WTC11 (cell line): ENCODE measurements at places on chromosomes 2 and 18.
A peak's percentile ranks its signal among the peaks of the same experiment; 100 is the strongest.

DNA sequence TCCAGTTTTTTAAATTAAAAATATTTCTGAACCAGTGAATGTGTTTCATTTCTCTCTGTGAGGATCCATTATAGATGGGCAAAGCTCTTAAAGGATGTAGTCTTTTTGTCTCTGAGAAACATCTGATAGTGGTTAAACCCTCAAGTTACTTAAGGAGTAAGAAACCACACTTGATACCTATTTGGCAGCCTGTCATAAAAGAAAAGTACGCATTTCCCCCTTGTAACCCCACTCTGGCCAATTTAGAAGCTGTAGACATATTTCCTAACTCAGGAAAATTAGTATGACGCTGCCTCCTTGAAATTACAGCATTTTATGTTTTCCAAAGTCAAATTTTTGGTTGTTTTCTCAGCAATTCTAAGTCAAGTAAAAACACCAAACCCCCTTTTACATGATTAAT lies 2.0 kb downstream of the STAT4 start:
- no peak for DNase-seq

- no peak for DNase-seq
Measured at GRCh38 chr18:31736630-31737029, 24.1 kb downstream of the SLC25A52 start.

GRCh38 chr2:195758846-195759245 lies 101.8 kb downstream of the SLC39A10 start:
- no peak for DNase-seq

GRCh38 chr2:102062802-102063201 lies 71.0 kb downstream of the IL1R2 start:
- no peak for DNase-seq

DNA sequence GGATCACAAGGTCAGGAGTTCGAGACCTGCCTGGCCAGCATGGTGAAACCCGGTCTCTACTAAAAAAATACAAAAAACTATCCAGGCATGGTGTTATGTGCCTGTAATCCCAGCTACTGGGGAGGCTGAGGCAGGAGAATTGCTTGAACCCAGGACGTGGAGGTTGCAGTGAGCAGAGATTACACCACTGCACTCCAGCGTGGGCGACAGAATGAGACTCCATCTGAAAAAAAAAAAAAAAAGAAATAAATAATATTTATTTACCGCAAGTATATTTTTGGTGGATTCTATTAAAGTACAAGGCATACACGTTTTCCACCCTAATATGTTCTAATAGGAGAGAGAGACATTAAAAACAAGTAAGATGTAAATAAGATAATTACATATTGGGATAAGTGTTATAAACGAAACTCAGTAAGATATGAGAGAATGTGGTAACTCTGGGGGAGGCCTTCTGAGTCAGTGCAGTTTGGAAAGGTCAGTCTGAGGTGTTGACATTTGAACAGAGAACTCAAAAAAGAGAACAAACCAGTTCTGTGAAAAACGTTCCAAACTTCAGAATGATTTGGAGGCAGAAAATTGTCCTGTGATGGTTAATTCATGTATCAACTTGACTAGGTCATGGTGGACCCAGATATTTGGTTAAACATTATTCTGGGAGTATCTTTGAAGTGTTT lies 8.8 kb upstream of the POLI start:
- DNase-seq = no peak

- DNase-seq = no peak
Measured at GRCh38 chr2:173952267-173953046, 12.7 kb downstream of the SP3 start.

- DNase-seq = no peak
Measured at GRCh38 chr18:2331491-2331890, 239.8 kb downstream of the METTL4 start.

DNA sequence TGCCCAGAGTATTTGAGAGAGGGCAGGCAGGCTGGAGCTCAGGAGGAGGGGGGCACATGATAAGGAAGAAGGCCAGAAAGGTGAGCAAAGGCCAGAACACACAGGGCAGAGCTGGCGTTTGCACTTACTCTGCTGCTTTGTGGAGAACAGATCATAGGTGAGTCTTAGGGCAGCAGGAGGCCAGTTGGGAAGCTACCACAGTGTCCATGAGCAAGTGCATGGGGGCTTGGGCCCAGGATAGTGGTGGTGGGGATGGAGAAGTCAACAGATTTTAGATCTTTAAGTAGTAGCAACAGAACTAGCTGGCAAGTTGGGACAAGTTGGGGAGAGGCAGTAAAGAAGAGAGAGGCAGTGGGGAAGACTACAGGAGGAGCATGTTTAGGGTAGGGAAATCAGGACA lies 168.0 kb downstream of the ANTXR1 start:
- no peak for DNase-seq

DNA sequence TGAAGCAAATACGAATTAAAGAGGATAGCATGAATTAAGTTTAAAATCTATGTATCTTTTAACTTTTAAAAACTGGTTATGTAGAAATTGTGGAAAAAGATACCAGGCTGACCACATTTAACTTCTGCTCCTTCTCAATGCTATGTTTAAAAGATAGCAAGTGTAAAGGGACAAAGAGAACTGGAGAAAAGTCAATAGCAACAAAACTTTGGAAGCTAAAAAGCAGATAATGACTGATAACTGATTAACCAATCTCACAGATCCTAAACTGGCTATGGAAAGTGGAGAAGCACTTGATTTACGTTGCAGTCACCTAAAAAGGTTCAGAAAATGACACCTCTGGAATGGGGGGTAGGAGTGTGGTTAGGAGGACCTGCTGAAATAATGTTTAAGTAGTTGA lies 224.4 kb downstream of the RAB3GAP1 start:
- no peak for DNase-seq

- DNase-seq = peak; percentile 83
Measured at GRCh38 chr2:68715353-68716041, 19.1 kb upstream of the ARHGAP25 start.

DNA sequence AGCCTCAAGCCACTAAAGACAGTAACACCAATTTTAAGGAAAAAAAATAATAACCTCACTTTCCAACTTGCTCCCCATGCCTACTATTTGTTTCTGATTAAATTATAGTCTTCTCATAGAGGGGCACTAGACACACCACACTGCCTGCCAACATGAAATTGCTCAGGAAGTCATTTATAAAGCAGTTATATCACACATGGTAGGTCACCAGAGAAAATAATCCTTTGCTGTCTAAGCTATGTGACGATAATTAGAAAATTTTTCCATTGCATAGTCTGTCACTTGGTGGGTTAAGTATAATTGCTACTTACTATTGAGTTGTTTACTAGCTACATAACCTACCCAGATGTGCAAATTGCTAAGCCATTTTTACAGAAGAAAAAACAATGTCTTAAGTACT lies 85.2 kb downstream of the INO80D start:
- DNase-seq = no peak

DNA sequence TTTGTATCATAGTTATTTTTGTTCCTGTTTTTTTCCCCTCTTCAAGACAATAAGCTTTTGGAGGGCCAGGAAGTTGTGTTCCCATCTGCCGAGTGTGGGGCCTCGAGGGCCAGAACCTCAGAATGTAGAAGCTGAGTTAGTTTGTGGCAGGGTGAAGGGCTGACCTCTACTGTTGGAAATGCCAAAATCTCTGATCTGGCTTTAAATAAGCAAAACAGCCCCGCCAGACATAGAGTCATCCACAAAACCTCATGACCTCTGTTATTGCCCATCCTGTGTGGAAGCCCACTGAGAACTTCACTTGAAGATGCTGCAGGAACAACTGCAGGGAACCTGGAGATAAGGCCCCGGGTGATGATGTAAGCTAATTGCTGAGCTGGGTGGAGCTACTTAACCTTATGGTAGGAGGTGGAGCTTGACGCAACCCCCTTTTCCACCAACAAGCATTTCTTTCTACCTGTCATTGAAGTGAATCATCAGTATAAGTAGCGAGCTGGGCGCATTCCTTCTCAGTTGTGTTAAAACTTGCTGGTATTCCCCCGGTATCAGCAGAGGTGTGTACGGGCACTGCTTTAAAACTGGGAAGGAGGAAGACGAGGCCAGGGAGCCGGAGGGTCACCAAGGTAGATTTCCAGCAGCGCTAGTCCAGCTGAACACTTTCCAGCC lies 177.2 kb downstream of the NEDD4L start:
- no peak for DNase-seq

GRCh38 chr2:197674591-197674990 lies 796 bp downstream of the RFTN2 start:
- no peak for DNase-seq

- DNase-seq = no peak
Measured at GRCh38 chr2:100142393-100142792, at the start of gene AFF3. Gene AFF3, minus strand, starts transcription at chr2:100142590. Its CDS starts 38,136 bp downstream, at chr2:100104454.

- peak; percentile 22 for DNase-seq
Measured at GRCh38 chr2:177897278-177897677, 175.3 kb downstream of the PDE11A start.

DNA sequence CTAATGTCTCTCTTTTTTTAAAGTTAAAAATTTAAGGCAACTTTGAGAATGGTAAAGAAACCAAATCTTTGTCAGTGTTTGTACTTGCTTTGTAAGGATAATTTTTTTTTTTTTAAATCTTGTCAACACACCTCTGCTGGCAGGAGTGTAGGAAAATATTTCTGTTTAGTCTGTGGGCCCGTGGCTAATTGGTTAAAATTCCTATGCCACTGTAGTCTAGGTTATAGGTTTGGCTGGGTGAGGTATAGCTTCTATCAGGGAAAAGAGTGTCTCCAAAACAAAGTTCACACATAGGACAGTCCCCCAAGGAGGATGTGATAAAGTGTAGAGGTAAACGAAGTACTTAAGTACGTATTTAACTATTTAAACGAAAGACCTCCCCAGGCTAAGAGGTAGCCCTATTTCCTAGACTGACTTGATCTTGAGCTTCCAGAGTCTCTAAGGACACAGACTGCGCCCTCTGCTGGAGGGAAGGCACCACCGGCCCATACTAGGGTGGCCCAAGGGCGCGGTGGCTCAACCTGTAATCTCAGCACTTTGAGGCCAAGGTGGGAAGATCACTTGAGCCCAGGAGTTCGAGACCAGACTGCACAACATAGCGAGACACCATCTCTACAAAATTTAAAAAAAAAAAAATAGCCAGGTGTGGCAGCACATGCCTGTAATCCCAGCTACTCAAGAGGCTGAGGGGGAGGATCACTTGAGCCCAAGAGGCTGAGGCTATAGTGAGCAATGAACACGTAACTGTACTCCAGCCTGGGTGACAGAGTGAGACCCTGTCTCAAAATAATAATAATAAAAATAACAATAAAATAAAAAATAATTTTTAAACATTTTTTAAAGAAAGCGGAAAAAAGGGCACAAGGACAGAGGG lies 8.9 kb downstream of the TEX44 start:
- peak; percentile 94 for DNase-seq

DNA sequence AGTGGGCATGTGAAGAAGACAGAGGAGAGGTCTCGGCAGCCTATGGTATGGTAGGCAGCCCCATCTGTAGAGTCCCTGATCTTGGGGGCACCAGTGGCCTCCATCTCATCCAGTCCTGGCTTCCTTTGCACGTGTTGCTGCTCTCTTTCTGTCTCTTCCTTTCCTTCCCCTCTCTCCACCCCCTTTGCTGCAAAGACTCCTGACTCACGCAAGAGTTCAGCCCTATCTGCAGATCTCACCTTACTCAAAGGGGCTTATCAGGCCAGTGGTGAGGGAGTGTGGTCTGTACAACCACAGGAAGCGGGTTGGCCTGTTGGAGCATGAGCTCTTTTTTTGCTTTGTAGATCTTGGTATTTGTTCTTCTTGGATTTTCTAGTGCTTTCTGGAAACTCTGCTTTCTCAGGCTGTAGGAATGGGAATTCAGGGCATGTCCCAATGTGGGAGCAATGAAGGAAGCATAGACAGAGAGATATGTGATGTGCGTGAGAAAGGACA lies 14.6 kb upstream of the NT5DC4 start:
- no peak for DNase-seq

DNA sequence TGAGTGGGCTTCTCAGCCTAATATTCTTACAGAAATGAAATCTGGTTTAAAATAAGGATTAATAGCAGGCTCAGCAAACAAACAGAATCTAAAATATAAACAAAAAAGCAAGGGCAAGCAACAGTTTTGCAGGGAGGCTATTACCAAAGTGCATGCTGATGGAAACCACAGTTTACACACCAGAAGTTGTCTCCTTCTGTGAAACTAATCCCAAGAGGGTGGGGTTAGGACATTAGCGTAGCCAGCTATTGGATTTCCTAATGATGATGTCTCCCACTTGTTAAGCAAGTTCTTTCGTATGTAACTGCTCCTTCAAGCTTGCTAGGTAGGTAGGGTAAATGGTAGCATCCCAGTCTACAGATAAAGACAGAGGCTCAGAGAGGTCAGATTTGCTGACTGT lies 65.0 kb upstream of the TSPYL6 start:
- no peak for DNase-seq

- no peak for DNase-seq
Measured at GRCh38 chr2:240154606-240155005, 14.1 kb upstream of the OTOS start.

GRCh38 chr2:74496997-74497776 lies 2.2 kb downstream of the LBX2 start:
- DNase-seq = no peak

GRCh38 chr18:41617647-41618046 lies 337.4 kb upstream of the PIK3C3 start:
- DNase-seq = no peak

- DNase-seq = peak; percentile 12
Measured at GRCh38 chr2:1731963-1732768, 12.1 kb downstream of the PXDN start.

DNA sequence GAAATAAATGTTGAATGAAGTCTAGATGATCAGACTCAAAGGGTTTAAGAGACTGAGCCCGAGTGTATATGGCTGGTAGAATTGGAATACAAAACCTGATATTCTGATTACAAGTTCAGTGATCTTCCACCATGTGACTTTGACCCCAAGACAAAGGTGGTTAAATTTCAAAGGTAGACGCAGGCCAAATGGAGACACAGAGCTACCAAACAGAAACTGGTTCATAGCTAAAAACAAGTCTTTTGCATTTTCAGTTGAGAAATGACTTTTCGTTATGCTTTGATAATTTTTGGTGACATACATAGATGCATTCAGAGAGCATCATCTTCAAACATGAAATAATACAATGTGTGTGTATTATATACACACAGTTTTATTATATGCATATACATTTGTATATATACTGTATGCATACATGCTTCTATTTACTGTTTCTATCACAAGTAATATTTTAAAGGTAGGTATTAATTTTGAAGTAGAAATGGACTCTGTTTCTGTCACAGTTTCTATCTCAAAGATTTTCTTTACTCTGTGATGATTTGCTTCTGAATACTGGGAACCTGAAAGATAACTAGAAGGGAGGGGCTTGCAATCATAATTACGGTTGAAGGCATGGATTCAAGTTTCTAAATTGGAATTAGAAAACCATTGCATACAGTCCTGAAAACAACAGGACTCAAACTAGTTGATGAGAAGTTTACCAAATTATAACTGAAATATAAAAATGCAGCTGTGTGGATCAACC lies 142.3 kb downstream of the ABCA12 start:
- DNase-seq = no peak
